ENCODE measurements at places on chromosomes 5 and 9. TPM values are rescaled to one million over a fixed set of nuclear protein-coding genes. Genes with fewer than 3 reads are reported as not detected.

- no peak overlapping the region for H3K27ac ChIP-seq
- no peak for DNase-seq
- no peaks in the 10 kb centered on the region for H3K36me3 ChIP-seq
- no peaks in the 10 kb centered on the region for H3K4me1 ChIP-seq
- H3K27me3 ChIP-seq: no peaks in the 10 kb centered on the region
These were observed 2.4 kb downstream of the ANKRD31 start for GRCh38 chr5:75234251-75234650.

- no peak overlapping the region for H3K27ac ChIP-seq
- H3K36me3 ChIP-seq: no peaks in the 10 kb centered on the region
- no peak overlapping the region for H3K4me3 ChIP-seq
- H3K27me3 ChIP-seq: no peaks in the 10 kb centered on the region
These were observed 182.4 kb downstream of the NFIB start for GRCh38 chr9:14131356-14132088.

DNA sequence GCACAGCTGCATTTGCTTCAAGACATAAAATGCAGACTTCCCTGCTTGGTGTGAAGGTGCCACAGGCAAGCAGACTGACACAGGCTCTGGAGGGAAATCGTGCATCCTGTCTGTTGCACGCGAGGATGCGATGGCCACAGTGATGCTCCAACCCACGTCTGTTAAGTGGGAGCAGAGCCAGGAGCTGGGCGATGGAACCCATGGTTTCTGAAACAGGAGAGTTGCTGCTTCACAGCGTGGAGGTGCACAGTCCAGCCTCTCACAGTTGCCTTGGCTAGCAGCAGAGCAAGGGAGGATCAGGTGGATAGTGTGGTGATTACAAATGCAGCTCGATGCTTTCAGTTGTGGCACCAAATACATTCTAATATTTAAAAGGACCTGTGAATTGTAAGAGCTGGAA is 108.8 kb downstream of the TENT4A start:
- H3K36me3 ChIP-seq: no peaks in the 10 kb centered on the region
- no peak for DNase-seq
- H3K4me1 ChIP-seq: no peaks in the 10 kb centered on the region

GRCh38 chr9:132041798-132042197 is 37.9 kb downstream of the MED27 start:
- no peaks in the 10 kb centered on the region for H3K36me3 ChIP-seq
- no peak for DNase-seq
- no peaks in the 10 kb centered on the region for H3K27me3 ChIP-seq
- H3K4me3 ChIP-seq: no peak overlapping the region
- H3K4me1 ChIP-seq: peaks cover 15% of the 10 kb centered on the region
- H3K27ac ChIP-seq: no peak overlapping the region

- no peaks in the 10 kb centered on the region for H3K4me1 ChIP-seq
- H3K27me3 ChIP-seq: no peaks in the 10 kb centered on the region
- H3K36me3 ChIP-seq: peaks cover 10% of the 10 kb centered on the region
- DNase-seq: no peak
- H3K27ac ChIP-seq: no peak overlapping the region
- H3K4me3 ChIP-seq: no peak overlapping the region
These were observed 51.1 kb downstream of the FNIP1 start for GRCh38 chr5:131745703-131746102.

GRCh38 chr5:17192191-17192590 is 25.2 kb upstream of the BASP1 start:
- H3K4me3 ChIP-seq: no peak overlapping the region
- no peaks in the 10 kb centered on the region for H3K4me1 ChIP-seq
- H3K36me3 ChIP-seq: no peaks in the 10 kb centered on the region
- DNase-seq: no peak

- no peak overlapping the region for H3K4me3 ChIP-seq
- no peaks in the 10 kb centered on the region for H3K27me3 ChIP-seq
- peaks cover 6% of the 10 kb centered on the region for H3K4me1 ChIP-seq
- no peak for DNase-seq
- H3K27ac ChIP-seq: no peak overlapping the region
These were observed 6.5 kb downstream of the TMEM161B start for GRCh38 chr5:88262116-88262515.

GRCh38 chr9:6893350-6894131 is 135.8 kb downstream of the KDM4C start:
- no peak overlapping the region for H3K4me3 ChIP-seq
- no peak overlapping the region for H3K27ac ChIP-seq
- H3K36me3 ChIP-seq: no peaks in the 10 kb centered on the region

DNA sequence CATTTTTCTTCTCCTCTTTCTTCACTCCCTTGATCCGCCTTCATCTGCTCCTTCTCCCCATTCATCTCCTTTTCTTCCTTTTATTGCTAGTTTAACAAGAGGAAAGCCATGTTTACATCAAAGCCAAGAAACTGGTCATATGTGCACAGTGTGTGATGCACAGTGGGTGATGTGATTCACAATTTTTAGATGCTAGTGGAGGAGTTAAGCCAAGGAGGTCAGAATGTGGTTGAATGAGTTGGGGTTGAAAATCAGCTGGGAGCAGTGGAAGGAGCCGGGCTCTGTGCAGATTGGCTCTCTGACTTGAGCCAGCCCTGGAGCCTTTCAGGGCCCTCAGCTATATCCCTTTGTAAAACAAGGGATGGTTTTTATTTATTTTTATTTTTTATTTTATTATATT is 7.3 kb downstream of the ACER2 start:
- H3K4me1 ChIP-seq: no peaks in the 10 kb centered on the region
- no peaks in the 10 kb centered on the region for H3K36me3 ChIP-seq
- no peak for DNase-seq
- no peak overlapping the region for H3K27ac ChIP-seq

- H3K4me3 ChIP-seq: no peak overlapping the region
- H3K4me1 ChIP-seq: peaks cover 35% of the 10 kb centered on the region
- no peaks in the 10 kb centered on the region for H3K27me3 ChIP-seq
- no peaks in the 10 kb centered on the region for H3K36me3 ChIP-seq
- DNase-seq: no peak
These were observed 5.0 kb downstream of the PBX3 start for GRCh38 chr9:125752070-125752628.

GRCh38 chr5:39211773-39212172 is 7.6 kb downstream of the FYB1 start:
- no peak overlapping the region for H3K4me3 ChIP-seq
- DNase-seq: no peak
- no peaks in the 10 kb centered on the region for H3K27me3 ChIP-seq
- H3K36me3 ChIP-seq: no peaks in the 10 kb centered on the region
- no peak overlapping the region for H3K27ac ChIP-seq

GRCh38 chr5:87997662-87998061 is 271.0 kb downstream of the TMEM161B start:
- DNase-seq: no peak
- H3K4me1 ChIP-seq: no peaks in the 10 kb centered on the region

DNA sequence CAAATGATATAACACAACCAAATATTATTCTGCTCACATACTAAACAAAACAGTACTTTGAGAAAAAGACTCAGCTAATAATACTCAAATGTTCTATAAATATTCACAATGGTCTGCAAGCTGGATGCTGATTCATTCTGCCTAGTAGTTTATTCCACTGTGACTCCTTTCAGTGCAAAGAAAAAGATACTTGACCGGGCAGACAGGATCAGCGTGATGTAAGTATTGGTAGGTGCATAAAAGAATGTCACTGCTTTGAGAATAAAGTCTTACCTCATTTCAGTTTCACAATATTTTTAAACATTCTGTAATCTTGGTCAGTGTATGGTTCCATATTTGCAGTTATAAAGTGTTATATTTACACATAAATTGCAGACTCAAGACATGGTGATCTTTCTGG is 223.0 kb upstream of the NUDT12 start:
- H3K27ac ChIP-seq: no peak overlapping the region
- H3K27me3 ChIP-seq: no peaks in the 10 kb centered on the region
- no peaks in the 10 kb centered on the region for H3K4me1 ChIP-seq
- H3K36me3 ChIP-seq: no peaks in the 10 kb centered on the region
- H3K4me3 ChIP-seq: no peak overlapping the region

DNA sequence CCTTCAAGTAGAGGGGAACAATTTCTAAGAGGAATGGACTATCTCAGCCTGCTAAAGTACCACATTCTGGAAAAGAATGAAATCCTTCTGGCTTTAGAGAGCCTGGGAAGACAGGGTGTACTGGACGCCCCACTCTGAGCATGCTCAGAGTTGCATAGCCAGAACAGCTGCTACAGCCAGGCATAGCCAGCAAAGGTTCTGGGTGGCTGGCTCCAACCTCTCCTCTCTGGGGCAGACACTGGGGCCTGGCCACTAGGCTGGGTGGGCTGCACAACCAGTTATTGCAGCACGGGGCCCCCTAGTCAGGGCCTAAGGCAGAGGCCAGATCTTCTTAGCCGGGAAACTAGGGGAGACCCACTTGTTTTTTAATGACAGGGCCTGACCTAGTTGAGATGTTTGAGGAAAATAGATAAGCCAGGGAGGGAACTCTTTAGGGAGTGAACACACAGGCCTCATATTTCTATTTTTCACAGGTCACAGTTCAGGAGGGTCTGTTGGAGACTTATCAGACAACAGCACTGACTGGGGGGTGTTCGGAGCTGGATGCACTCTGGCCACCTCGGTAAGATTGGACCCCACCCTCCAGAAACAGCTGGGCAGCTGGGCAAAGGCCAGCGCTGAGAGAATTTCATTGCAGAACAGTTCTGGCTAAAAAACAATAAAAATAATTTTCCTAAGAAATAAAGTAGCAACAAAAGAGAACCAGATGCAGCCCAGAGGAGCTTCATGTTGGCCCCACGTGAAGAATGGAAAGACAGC is 142.9 kb downstream of the LPAR1 start:
- peak overlapping the region; percentile 62 for H3K27ac ChIP-seq
- H3K4me1 ChIP-seq: peaks cover 5% of the 10 kb centered on the region
- no peaks in the 10 kb centered on the region for H3K36me3 ChIP-seq
- H3K4me3 ChIP-seq: no peak overlapping the region
- H3K27me3 ChIP-seq: no peaks in the 10 kb centered on the region

GRCh38 chr9:125889112-125889475 is 141.9 kb downstream of the PBX3 start:
- no peaks in the 10 kb centered on the region for H3K4me1 ChIP-seq
- H3K27me3 ChIP-seq: no peaks in the 10 kb centered on the region
- H3K27ac ChIP-seq: peak overlapping the region; percentile 72
- no peak for DNase-seq
- H3K4me3 ChIP-seq: peak overlapping the region; percentile 49

GRCh38 chr9:126125577-126125976 is 201.1 kb upstream of the MVB12B start:
- no peak overlapping the region for H3K27ac ChIP-seq
- peak overlapping the region; percentile 10 for H3K4me3 ChIP-seq
- H3K27me3 ChIP-seq: no peaks in the 10 kb centered on the region
- peaks cover 9% of the 10 kb centered on the region for H3K4me1 ChIP-seq
- peak; percentile 42 for DNase-seq

GRCh38 chr5:28750251-28750650 is 1711.9 kb upstream of the CDH9 start:
- no peaks in the 10 kb centered on the region for H3K27me3 ChIP-seq
- H3K27ac ChIP-seq: no peak overlapping the region
- no peaks in the 10 kb centered on the region for H3K4me1 ChIP-seq

GRCh38 chr5:177537389-177538361 is 16.7 kb downstream of the FAM193B start:
- H3K27me3 ChIP-seq: no peaks in the 10 kb centered on the region
- no peak for DNase-seq
- no peak overlapping the region for H3K4me3 ChIP-seq
- no peaks in the 10 kb centered on the region for H3K4me1 ChIP-seq
- peak overlapping the region; percentile 76 for H3K27ac ChIP-seq
- H3K36me3 ChIP-seq: peaks cover 32% of the 10 kb centered on the region

GRCh38 chr9:96169901-96170300 is 132.1 kb downstream of the HSD17B3 start:
- no peak for DNase-seq
- no peaks in the 10 kb centered on the region for H3K27me3 ChIP-seq
- H3K36me3 ChIP-seq: no peaks in the 10 kb centered on the region
- no peak overlapping the region for H3K4me3 ChIP-seq
- H3K4me1 ChIP-seq: no peaks in the 10 kb centered on the region
- no peak overlapping the region for H3K27ac ChIP-seq

DNA sequence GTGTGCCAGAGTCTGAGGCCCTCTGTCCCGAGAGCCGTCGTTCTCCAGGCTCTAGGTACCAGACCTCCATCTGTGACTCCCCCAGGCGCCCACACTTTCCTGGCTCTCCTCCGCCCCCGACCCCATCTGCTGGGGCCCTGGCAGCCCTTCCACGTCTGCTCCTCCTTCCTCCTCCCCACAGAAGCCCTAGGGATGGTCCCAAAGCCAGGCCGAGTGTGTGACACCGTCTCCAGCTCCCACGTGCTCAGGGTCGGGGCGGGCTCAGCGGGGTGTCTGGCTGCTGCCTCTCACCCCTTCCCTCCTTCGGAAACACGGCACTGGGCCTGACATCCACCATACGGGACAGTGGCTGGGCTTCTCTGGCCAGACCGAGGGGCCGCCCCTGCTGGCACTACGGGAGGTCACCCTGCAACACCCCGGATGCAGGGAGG is 20.5 kb upstream of the SLC6A19 start:
- no peaks in the 10 kb centered on the region for H3K36me3 ChIP-seq
- no peak overlapping the region for H3K4me3 ChIP-seq
- no peak overlapping the region for H3K27ac ChIP-seq
- H3K27me3 ChIP-seq: no peaks in the 10 kb centered on the region
- no peak for DNase-seq
- peaks cover 26% of the 10 kb centered on the region for H3K4me1 ChIP-seq

DNA sequence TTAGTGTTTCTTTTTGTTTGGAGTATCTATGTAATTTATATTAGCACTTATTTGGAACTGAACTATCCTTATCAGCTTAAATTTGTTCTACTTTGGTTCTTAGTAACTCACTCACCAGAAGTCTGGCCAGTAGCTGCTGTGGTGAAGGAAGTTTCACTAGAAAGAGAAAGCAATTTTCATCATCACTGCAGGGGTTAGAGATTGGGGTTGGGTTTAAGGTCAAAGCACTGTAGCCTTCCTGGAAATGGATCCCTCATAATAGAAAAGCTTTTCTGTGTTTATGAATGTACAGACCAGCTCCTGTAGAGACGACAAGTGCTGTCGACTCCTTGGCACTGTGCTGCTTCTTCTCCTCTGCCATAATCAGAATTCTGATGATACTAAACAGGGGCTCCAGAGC is 22.2 kb downstream of the MROH2B start:
- H3K4me3 ChIP-seq: no peak overlapping the region
- H3K27ac ChIP-seq: no peak overlapping the region
- H3K4me1 ChIP-seq: no peaks in the 10 kb centered on the region
- H3K36me3 ChIP-seq: no peaks in the 10 kb centered on the region
- H3K27me3 ChIP-seq: no peaks in the 10 kb centered on the region

DNA sequence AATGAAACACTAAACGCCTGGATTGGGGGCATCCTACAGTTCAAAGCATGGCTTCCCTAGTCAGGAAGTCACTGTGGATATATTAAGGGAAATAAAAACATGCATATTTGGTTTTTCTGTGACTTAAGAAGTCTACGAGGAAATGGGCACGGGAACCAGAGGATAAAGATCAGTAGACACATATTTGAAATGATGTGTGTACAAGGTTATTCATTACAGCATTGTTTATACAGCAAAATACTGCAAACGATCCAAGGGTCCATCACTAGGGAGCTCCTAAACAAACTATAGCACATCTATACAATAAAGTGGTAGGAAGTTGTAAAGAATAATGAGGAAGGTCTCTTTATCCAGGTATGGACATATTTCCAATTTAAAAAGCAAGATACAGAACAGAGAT is 71.8 kb downstream of the EFNA5 start:
- no peak overlapping the region for H3K27ac ChIP-seq
- no peak for DNase-seq
- H3K4me3 ChIP-seq: no peak overlapping the region
- H3K4me1 ChIP-seq: no peaks in the 10 kb centered on the region
- no peaks in the 10 kb centered on the region for H3K36me3 ChIP-seq

Gene ARHGEF37
- 11.0 TPM for total RNA-seq

Gene CDC20B
- total RNA-seq: not detected

Gene FSTL4
- not detected for total RNA-seq

Gene SCGB3A2
- total RNA-seq: not detected

Gene KIF3A
- 7.2 TPM for total RNA-seq

Gene CCNI2
- not detected for total RNA-seq

Gene PCDHB11
- total RNA-seq: 1.8 TPM

Data from right atrium auricular region (tissue), 2 donors.